Ovary (tissue), 10 donors: ENCODE measurements at places on chromosomes 2 and 18. TPM values are rescaled to one million over a fixed set of nuclear protein-coding genes. Genes with fewer than 3 reads are reported as not detected.

DNA sequence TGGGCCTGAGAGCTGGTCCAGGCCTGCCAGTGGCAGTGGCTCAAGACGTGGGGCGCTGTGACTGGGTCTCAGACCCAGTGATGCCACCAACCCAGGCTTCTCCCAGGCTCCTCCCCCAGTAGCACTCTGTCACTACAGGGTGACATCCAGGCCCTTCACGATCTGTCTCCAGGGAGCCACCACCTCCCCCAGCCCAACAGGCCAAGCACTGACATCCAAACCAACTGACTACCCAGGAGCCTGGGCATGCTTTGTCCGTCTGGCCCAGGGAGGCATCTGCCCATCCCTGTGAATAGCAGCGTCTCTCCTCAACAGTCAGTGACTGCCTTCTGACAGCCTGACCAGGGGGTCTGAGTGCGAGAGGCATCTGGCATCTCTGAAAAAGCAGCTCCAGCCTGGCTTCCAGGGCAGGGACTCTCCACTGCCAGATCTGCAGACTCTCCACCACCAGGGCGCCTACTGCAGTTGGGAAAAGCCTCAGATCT is 13.0 kb downstream of the TEX44 start:
- no peaks in the 10 kb centered on the region for H3K27me3 ChIP-seq
- no peak overlapping the region for H3K4me3 ChIP-seq
- DNase-seq = peak; percentile 48
- H3K27ac ChIP-seq = peak overlapping the region; percentile 97
- H3K4me1 ChIP-seq = peaks cover 10% of the 10 kb centered on the region

- no peak for DNase-seq
- no peaks in the 10 kb centered on the region for H3K36me3 ChIP-seq
- H3K27ac ChIP-seq = no peak overlapping the region
- no peaks in the 10 kb centered on the region for H3K4me1 ChIP-seq
Measured at GRCh38 chr2:195501746-195502145, 155.3 kb upstream of the SLC39A10 start.

GRCh38 chr2:154556607-154557006 is 141.9 kb upstream of the KCNJ3 start:
- H3K4me3 ChIP-seq = no peak overlapping the region
- H3K27ac ChIP-seq = no peak overlapping the region
- no peaks in the 10 kb centered on the region for H3K36me3 ChIP-seq
- H3K27me3 ChIP-seq = no peaks in the 10 kb centered on the region
- no peak for DNase-seq

GRCh38 chr2:197235711-197236110 is 74.9 kb downstream of the ANKRD44 start:
- H3K36me3 ChIP-seq = no peaks in the 10 kb centered on the region
- no peak for DNase-seq
- no peak overlapping the region for H3K4me3 ChIP-seq
- no peaks in the 10 kb centered on the region for H3K27me3 ChIP-seq
- no peaks in the 10 kb centered on the region for H3K4me1 ChIP-seq
- H3K27ac ChIP-seq = no peak overlapping the region

DNA sequence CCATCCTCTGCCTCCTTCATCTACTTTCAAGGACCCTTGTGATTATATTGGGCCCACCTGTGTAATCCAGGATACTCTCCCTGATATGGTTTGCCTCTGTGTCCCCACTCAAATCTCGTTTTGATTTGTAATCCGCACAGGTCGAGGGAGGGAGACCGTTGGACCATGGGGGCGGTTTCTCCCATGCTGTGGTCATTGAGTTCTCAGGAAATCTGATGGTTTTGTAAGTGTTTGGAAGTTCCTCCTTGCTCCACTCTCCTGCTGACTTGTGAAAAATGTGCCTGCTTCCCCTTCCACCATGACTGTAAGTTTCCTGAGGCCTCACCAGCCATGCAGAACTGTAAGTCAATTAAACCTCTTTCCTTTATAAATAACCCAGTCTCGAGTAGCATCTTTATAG is 42.0 kb upstream of the EML6 start:
- no peaks in the 10 kb centered on the region for H3K4me1 ChIP-seq
- DNase-seq = no peak
- H3K4me3 ChIP-seq = no peak overlapping the region
- H3K27me3 ChIP-seq = no peaks in the 10 kb centered on the region
- no peak overlapping the region for H3K27ac ChIP-seq

DNA sequence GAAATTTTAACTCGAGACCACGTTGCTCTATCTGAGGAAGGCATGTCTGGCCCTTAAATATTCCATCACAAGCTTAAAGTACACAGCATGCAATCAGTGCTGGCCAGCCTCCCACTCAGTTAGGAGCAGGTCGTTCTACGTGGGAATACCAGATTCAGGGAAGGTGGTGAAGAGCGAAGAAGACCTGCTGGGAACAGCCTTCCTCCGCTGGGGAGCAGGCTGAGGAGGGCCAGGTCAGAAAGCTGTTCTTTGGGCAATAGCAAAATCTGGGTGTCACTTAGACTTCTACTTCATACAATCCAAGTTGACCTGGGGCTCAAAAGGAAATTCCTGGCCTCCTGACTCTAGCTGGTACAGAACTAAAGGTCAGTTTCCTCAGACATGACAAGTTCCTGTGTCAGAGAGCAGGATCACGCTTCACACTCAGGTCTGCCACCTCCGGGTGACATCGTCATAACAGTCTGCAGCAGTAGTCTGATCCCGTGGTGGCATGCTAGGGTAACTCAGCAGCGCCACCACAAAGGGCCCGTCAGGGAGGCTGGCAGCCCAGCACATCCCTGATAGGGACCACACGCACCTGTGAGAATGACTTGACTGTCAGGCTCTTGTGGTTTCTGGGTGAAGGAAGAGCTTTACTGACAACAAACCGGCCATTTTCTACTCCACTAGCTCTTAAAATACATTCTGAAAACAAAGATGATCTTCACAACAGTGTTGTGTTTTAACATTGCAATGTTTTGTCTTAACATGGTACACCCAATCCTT is 35.2 kb upstream of the NAPG start:
- no peaks in the 10 kb centered on the region for H3K27me3 ChIP-seq
- H3K27ac ChIP-seq = no peak overlapping the region
- H3K4me1 ChIP-seq = no peaks in the 10 kb centered on the region
- DNase-seq = no peak
- H3K36me3 ChIP-seq = no peaks in the 10 kb centered on the region
- no peak overlapping the region for H3K4me3 ChIP-seq

- no peaks in the 10 kb centered on the region for H3K36me3 ChIP-seq
- no peak for DNase-seq
- peak within 1 kb of the TSS; percentile 25 for H3K4me3 ChIP-seq
- no peak within 1 kb of the TSS for H3K27ac ChIP-seq
Measured at GRCh38 chr2:231124838-231125568, at the start of gene HTR2B. HTR2B (minus strand) TSS chr2:231125042; CDS start chr2:231123764, 1,278 bp downstream.

DNA sequence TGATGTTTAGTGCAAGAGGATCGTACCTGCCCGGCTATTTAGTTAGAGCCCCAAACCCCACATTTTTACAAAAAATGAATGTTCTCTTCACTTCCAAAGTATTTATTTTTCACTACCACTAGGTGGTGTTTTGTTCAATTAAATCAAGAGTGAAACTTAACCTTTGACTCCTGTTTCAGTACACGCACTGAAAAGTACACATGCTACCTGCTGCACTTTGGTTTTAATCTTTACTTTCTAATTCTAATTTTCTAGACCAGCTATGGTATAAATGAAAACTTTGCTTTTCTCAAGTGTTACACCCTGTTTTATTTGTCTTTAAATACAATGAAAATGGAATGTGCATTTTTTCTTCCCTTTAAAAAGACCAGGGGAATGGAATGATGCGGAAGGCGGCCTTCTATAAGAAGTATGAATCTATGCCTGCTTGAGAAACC is 31.4 kb upstream of the CHN1 start:
- H3K4me1 ChIP-seq = no peaks in the 10 kb centered on the region
- H3K36me3 ChIP-seq = no peaks in the 10 kb centered on the region

DNA sequence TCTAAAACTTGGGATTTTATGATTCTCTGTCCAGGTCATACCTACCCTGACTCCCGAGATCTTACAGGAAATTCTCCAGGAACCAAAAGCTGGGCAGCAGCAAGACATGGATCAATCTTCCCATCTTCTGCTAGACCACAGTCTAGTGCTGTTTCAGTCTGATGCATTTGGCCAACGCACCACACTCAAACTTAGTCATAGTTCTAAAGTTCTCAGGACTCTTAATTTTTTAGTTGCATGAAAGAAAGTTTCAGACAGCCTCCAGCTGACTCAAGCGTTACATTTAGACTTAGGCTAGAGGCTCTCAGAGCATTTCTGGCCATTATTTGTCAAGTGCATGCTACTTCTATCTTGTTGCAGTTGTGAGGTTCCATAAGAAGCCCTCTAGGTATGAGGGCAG is 230.1 kb upstream of the CCDC150 start:
- no peak for DNase-seq
- no peak overlapping the region for H3K27ac ChIP-seq
- no peak overlapping the region for H3K4me3 ChIP-seq
- H3K27me3 ChIP-seq = no peaks in the 10 kb centered on the region
- no peaks in the 10 kb centered on the region for H3K4me1 ChIP-seq

DNA sequence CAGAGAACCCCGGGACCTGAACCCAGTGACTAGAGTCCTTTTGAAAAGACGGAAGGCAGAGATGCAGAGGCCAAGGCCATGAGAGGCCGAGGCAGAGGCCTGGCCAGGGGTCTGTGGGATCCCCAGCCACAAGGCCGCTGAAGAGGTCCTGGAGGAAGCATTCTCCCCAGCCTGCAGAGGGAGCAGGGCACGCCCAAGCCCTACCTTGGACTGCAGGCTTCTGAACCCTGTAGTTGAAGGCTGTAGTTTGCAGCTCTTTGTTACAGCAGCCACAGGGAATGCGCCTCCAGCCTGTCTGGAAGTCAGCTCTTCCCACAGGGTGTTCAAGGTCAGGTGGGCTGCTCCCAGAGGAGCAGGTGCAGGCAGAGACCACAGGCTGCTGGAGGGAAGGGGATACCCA is 22.1 kb upstream of the PXDN start:
- no peak overlapping the region for H3K4me3 ChIP-seq
- no peaks in the 10 kb centered on the region for H3K4me1 ChIP-seq
- no peaks in the 10 kb centered on the region for H3K27me3 ChIP-seq
- H3K36me3 ChIP-seq = no peaks in the 10 kb centered on the region

DNA sequence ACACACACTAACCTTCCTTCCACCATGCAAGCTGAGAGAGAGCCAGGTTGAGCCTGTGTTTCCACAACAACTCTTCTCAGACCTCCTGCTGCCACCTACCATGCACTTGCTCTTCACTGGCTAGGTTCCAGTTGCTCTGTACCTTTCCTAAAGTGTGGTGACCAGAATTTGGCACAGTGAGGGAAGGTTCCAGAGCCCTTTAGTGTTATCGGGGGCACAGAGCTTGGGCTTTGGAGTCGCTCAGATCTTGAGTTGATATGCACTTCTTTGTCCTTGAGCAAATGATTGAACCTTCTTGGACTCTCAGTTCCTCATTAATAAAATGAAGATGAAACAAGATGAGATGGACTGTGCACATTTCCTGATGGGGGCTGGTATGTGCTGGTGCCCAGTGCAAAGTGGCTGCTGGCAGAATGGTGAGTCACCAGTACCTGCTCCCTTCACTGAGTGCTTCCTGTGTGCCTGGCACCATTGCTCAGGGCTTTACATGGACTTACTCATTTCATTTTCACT is 47.1 kb downstream of the NEDD4L start:
- no peaks in the 10 kb centered on the region for H3K27me3 ChIP-seq
- H3K36me3 ChIP-seq = no peaks in the 10 kb centered on the region
- H3K4me3 ChIP-seq = no peak overlapping the region
- peaks cover 2% of the 10 kb centered on the region for H3K4me1 ChIP-seq

- no peak overlapping the region for H3K27ac ChIP-seq
- no peaks in the 10 kb centered on the region for H3K36me3 ChIP-seq
- no peak overlapping the region for H3K4me3 ChIP-seq
- H3K27me3 ChIP-seq = no peaks in the 10 kb centered on the region
Measured at GRCh38 chr2:18455236-18455862, 105.1 kb downstream of the RDH14 start.

DNA sequence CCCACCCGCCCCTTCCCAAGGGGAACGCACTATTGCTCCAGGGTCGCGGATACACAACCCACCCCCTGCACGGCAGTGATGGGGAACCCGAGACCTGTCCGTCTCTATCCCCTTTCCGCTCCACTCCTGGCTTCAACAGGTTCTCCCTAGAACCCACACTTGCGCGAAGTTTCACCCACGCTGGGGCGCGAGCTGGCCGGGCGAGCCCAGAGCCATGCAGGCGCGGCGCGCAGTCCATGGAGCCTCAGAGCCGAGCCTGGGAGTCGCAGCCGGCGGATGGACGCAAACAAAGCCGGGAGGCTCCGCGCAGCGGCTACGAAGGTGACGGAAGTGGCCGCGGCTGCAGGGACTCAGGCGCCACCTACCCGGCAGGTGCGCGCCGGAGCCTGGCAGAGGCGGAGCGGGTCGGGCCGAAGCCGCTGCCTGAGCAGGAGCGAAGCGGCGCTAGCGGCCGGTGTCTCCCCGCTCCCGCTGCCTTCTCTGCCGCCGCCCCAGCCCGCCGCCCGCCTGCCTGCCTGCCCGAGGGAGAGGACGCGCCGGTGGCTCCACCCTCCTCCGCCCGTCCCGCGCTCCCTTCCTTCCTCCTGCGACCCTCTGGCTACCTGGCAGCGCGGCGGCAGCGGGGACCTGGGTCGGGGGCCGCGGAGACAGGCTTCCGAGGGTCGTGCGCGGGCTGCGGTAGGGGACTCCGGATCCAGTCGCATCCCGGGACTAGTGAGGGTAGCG is 14.0 kb downstream of the ALPG start:
- no peaks in the 10 kb centered on the region for H3K27me3 ChIP-seq
- DNase-seq = no peak
- H3K27ac ChIP-seq = no peak overlapping the region
- H3K4me1 ChIP-seq = peaks cover 5% of the 10 kb centered on the region
- no peaks in the 10 kb centered on the region for H3K36me3 ChIP-seq

GRCh38 chr2:133992454-133992853 is 261.4 kb upstream of the MGAT5 start:
- no peak overlapping the region for H3K27ac ChIP-seq
- no peaks in the 10 kb centered on the region for H3K36me3 ChIP-seq
- H3K4me1 ChIP-seq = no peaks in the 10 kb centered on the region
- no peak overlapping the region for H3K4me3 ChIP-seq

GRCh38 chr2:42115588-42115987 is 53.6 kb upstream of the EML4 start:
- H3K27me3 ChIP-seq = no peaks in the 10 kb centered on the region
- H3K36me3 ChIP-seq = no peaks in the 10 kb centered on the region
- no peak overlapping the region for H3K4me3 ChIP-seq
- DNase-seq = no peak

Gene DSG1
- not detected for total RNA-seq

Gene AGXT
- total RNA-seq = 0.25 TPM

Gene ABCG8
- not detected for total RNA-seq

Gene PHLPP1
- total RNA-seq = 10.3 TPM

Gene EIF5B
- total RNA-seq = 35.6 TPM

Gene PLB1
- 2.7 TPM for total RNA-seq

Gene ZAP70
- total RNA-seq = 1.6 TPM

Gene KIF5C
- total RNA-seq = 2.5 TPM
